ENCODE measurements at places on chromosomes 7 and 10.
A peak's percentile ranks its signal among the peaks of the same experiment; 100 is the strongest.

- no peak for DNase-seq
Measured at GRCh38 chr10:97764519-97764931, 7.3 kb downstream of the SFRP5 start.

GRCh38 chr10:100968062-100968736 is 1.1 kb upstream of the SEMA4G start:
- no peak for DNase-seq

DNA sequence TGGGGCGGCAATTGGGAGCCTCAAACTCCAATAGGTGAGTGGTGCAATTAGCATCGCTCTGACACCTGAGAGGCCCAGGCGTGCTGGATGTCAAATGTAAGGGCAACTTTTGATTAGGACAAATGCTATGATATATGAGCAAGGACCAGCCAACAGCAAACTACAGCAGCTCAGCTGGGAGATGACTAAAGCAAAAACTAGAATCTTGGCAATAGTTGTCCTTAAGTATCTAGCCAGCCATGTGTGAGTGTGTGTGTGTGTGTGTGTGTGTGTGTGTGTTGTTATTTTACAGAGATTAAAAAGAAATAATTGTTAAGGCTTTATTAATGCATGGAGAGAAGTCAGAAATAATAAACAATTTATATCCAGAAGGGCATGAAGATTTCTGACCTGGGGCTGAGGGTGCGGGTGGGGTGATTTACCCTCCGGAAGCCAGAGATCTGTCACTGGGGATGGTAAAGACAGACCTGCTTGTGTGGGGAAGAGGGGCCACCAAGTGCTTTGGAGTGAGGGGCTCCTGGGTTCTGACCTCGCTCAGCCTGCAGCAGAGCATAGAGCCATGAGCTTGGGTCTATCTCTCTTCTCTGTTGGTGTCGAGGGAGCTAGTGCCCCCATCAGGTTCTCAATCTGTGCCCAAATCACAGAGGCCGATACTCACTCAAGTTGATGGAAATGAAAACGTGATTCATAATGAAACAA is 77.3 kb downstream of the EMX2 start:
- DNase-seq = no peak

GRCh38 chr10:61992671-61993668 is 91.5 kb downstream of the ARID5B start:
- DNase-seq = no peak

GRCh38 chr10:62980687-62981086 is 152.4 kb upstream of the NRBF2 start:
- DNase-seq = no peak

GRCh38 chr10:113983552-113983951 is 60.1 kb upstream of the ADRB1 start:
- DNase-seq = no peak

DNA sequence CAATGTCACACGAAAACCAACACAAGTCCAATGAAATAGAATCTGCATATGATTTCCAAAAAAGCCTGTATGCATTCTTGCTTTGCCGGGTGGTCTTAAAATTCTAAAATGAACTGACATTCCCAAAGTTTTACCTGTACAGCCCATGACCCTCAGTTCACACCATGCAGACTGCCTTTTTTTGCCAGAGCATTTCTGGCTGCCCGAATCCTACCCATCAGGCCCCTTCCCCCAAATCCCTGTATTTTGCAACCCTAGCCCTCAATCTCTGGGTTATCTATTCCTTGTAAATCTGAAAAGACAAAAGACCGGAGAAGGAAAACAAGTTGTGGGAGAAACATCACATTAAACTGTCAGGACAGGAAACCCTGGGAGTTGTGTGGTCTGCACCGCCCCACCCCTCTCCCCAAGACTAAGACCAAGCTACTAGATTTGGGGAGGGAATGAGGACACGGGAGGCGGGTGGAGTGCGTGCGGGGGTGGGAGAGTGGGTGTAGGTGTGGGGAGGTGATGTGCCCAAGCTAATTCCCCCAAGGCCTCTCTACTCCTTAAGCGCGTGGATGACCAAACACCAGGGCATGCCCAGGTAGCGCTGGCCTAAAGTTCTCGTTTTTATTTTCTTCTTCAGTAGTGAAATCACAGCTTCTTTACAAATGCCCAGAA is 1.4 kb downstream of the JCAD start:
- no peak for DNase-seq

DNA sequence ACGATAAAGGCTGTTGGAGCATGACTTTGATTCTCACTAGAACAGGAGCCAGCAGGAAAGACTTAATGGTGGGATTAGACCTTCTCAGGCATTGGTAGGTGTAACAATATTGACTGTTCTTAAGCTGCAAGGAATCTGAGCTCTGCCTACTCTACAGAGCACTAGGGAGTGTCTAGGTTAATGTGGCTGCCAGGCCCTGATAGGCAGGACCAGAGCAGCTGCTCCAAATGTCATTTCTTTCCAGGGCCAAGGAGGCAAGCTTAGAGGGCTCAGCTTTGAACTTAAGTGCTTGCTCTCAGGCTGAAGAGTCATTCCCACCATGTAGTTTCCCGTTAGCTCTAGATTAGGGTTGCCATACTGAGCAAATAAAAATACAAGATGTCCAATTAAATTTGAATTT is 96.8 kb downstream of the RAB18 start:
- DNase-seq = no peak

GRCh38 chr7:10239695-10240345 is 733.9 kb upstream of the PHF14 start:
- no peak for DNase-seq

GRCh38 chr7:832167-832967 is at the start of gene SUN1:
Gene SUN1, plus strand, starts transcription at chr7:832476. Its CDS starts 49 bp downstream, at chr7:832525.
- peak; percentile 82 for DNase-seq

DNA sequence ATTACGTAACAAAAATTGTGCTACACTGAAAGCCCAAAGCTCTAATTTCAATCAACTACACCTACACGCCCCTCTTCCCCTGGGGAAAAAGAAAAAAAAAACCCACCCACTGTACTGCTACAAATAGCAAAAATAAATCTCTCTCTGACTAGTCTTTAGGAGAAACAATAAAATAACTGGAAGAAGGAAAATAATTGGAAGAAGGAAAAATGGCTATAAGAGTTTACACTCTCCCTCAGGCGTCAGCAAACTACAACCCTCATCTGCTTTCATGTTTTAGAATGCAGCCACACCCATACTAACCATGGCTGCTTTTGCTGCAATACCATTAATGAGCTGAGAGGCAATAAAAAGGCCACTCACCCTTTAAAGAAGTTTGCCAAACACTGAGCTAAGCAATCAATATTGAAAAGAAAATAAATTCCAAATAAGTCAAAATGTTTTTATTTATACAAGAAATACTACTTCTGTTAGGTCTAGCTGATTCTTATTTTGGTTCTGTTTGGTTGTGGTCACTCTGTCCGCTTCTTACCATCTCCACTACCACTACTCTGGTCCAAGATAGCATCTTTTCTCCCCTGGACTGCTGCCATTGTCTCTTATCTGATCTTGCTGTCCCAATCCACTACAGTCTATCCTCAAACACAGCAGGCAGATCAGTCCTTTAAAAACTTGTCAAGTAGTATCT is 3.8 kb downstream of the MINDY3 start:
- DNase-seq = no peak

GRCh38 chr10:130499541-130499940 is 363.4 kb downstream of the GLRX3 start:
- no peak for DNase-seq

DNA sequence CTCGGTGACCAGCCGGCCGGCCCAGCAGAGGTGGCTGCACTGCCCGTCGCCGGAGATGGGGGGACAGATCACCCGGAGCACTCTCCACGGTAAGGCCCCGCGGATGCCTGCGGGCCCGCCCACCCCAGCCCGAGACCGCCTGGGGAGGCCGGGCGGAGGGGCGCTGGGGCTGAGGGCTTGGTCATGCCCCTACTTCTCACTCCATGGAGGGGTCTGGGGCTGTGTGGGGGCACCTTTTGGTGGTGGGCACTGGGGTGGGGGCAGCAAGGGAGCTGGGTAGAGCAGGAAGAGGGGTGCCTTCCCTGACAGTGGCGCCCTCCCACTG is 61.8 kb downstream of the NEURL1 start:
- no peak for DNase-seq

DNA sequence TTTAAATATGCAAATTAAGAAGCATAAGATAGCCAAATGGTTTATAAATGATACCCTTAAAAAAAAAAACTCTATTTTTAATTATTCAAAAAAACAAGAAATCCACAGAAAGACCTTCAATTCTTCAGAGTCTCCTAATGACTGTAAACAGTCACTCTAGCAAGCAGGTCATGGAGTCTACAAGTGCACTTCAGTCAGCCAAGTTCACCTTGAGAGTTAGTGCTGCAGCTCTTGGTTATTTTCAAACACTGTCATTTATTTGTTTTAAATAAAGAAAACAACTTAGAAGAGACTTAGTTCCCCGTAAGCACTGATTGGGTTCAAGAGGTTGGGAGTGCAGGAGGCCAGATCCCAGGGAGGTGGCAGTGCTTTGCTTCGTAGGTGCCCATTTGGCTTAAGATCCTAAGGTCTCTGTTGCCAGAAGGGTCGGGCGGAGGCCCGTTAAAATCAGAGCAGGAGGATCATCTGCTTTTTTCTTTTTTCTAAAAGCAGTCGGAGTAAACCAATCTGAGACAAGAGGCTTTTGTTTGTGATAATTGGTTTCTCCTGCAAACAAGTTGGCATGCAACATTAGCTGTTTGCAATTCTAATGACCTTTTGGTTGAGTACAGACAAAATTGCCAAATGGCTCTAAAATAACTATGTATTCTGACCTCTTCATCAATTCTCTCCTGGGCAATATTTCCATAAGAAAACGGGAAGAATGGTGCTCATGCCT is 86.4 kb upstream of the ELMO1 start:
- no peak for DNase-seq

DNA sequence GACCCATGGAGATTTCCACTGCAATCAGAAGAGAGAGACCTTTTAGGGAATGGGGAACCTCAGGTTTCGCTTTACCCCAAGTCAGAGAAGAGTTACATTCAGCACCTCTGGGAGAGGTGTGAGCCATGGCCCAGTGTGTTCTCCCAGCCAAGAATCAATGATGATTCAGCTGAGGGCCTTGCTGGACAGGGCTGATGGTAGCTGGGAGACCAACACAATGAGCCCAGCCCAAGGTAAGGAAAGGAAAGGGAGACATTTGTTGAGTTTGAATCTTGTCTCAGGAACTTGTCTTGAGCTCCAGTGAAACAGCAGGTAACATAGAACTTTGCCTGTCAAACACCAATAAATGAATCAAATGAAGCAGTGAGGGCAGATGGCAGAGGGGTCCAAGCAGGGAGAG is 14.0 kb upstream of the PPIA start:
- no peak for DNase-seq

- DNase-seq = no peak
Measured at GRCh38 chr7:43535031-43535451, 47.9 kb upstream of the STK17A start.

DNA sequence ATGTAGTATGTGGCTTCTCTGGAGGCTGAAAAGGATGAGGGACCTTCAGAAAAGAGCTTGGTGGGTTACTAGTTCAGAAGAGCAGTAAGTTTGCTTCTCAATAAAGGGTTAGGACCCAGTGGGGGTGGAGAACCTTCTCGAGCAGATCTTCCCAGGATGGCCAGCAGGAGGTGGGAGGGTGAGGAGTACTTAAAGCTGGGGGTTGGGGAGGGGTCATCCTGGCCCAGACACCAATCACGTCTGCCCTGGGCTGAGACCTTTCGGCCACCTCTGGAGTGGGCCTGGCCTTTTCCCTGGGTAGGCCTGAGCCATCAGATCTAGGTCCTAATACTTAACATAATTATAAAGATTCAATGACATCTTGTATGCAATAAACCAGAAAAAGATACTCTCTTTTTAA is 149.0 kb upstream of the TCF7L2 start:
- no peak for DNase-seq

- DNase-seq = no peak
Measured at GRCh38 chr10:96152437-96152836, 22.3 kb downstream of the ZNF518A start.

DNA sequence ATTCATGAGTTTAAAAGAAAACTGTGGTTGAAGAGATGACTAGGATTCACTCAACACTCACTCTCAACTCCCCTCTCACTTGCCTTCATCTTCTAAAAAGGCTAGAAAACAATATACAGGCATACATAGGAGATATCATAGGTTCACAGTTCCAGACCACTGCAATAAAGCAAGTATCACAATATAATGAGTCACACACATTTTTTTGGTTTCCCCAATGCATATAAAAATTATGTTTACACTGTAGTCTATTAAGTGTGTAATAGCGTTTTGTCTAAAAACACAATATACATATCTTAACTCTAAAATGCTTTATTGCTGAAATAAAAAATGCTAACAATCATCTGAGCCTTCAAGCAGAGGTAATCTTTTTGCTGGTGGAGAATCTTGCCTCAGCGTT is 104.9 kb upstream of the PDE1C start:
- no peak for DNase-seq

DNA sequence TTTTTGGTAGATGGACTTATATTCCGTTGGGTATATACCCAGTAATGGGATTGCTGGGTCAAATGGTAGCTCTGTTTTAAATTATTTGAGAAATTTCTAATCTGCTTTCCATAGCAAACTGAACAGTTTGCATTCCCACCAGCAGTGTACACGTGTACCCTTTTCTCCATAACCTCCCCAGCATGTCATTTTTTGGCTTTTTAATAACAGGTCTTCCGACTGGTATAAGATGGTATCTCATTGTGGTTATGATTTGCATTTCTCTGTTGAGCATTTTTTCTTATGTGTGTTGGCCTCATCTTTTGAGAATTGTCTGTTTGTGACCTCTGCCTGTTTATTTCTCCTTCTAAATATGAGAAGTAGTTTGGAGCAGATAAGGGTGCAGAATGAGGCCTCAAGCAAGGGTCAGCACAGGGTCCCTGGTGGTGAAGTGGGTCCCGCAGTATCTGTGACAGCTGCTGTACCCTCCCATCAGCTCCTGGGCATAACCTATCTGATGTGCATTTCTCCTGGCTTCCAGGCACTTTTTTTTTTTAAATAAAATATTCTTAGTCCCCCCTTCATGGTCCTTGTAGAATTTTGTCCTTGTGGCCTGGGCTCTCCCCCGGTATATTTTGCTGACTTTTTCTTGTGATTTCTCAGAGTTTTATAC is 73.5 kb downstream of the PROSER2 start:
- DNase-seq = no peak

GRCh38 chr10:110395350-110396283 is 90.9 kb upstream of the SMNDC1 start:
- no peak for DNase-seq

DNA sequence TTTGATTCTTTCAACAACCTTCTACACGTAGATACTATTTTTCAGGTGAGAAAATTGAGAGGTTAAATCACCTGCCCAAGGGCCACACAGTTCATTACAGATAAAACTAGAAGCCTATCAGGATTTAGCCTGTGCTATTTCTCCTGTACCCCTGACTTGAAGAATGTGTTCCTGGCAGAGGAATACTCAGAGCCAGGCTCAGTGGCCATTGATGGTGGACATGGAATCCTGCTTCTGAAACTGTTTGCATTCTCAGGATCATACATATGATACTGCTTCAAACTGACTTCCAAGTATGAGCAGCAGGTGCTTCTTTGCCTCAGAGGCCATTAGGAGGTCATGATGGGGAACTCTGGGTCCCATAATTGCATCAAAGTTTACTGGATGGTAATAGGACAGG is 348.6 kb downstream of the ADRA2A start:
- DNase-seq = no peak

- no peak for DNase-seq
Measured at GRCh38 chr10:113945075-113945686, 90.7 kb downstream of the NHLRC2 start.

GRCh38 chr10:22527520-22527919 is 182.2 kb downstream of the SPAG6 start:
- DNase-seq = no peak

- no peak for DNase-seq
Measured at GRCh38 chr7:134900166-134900982, 85.9 kb upstream of the AGBL3 start.

Measured in naive thymus-derived CD8-positive, alpha-beta T cell (primary cell).